ENCODE measurements at places on chromosomes 7 and 10. TPM values are rescaled to one million over a fixed set of nuclear protein-coding genes. Genes with fewer than 3 reads are reported as not detected.

The ACTL6B gene
- not detected for polyA plus RNA-seq

The VWA2 gene
- polyA plus RNA-seq = not detected

DNA sequence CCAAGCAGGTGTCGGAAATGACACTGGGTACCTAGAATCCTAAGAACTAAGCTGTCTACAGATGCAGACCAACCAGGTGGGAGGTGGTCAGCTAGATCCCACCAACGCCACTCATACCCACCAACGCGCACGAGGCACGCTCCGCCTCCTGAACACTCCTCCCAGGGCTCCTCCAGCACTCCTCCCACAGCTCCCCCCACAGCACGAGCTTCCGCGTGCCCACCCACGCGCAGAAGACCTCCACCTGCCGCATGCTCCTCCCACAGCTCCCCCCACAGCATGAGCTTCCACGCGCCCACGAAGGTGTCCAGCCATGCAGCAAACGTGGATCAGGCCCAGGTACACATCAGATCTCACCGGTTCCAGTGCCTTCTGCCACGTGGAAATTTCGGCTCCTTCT, 196.0 kb downstream of the MAD1L1 start:
- no peak for DNase-seq

DNA sequence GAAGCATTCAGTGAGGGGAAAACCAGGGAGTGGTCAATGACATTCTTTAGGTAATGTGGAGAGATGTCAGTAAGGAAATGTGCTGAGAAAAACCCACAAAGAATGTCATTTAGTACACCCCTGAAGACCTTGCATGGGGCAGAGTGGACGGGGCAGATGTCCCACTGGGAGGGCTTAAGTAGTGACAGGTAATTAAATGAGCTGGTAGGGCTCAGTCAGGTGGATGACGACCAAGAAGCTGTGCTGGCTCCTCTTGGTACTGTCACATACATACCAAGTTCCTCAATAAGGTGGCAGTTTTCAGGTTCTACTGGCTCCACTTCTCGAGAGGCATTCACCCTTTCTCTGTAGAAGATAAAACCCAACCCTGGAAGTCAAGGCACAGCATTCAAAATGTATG, 1.8 kb downstream of the PON3 start:
- DNase-seq = no peak

DNA sequence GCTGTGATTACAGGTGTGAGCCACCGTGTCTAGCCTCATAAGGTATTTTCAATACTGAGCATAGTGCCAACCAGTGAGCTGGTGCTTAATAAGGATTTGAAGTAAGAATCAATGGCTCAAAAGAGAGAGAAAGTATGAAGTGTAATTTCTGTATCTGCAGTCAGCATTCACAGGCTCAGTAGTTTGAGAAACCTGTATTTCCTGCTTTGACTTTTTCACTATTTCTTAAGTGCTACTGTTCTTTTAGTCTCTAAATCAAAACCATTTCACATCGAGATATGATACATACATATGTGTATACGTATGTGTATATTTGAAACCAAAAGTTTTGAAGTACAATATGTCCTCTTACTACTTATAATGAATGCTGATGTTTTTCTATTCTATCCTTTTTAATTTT, 189.9 kb downstream of the PPP1R9A start:
- DNase-seq = no peak

GRCh38 chr7:33849004-33849403, 56.3 kb upstream of the BMPER start:
- peak; percentile 73 for DNase-seq
